Ascending aorta (tissue), 2 donors: ENCODE measurements at places on chromosomes 12 and 14. TPM values are rescaled to one million over a fixed set of nuclear protein-coding genes. Genes with fewer than 3 reads are reported as not detected.

GRCh38 chr14:60184905-60185555 lies 19.8 kb upstream of the DHRS7 start:
- no peak overlapping the region for H3K4me3 ChIP-seq
- H3K27ac ChIP-seq: no peak overlapping the region
- no peaks in the 10 kb centered on the region for H3K27me3 ChIP-seq
- H3K36me3 ChIP-seq: no peaks in the 10 kb centered on the region
- H3K4me1 ChIP-seq: no peaks in the 10 kb centered on the region

DNA sequence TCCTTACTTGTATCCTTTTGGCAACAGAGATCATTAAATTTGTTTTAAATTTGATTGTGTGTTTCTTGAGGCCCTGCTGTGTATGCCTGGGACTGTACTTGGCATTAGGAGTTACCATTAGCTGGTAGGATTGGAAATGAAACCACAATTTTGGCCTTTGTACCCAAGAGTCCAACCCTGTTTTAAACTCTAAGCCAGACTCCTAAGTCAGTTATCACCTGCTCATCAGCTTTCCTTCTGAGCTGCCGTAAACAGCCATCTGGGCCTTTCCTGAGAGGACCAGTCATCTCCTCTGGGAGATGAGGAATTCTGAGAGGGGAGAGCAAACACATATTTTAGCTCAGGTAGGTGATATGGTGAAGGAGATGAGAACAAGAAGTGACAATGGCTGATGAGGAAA lies 74.3 kb upstream of the SRSF5 start:
- no peak overlapping the region for H3K27ac ChIP-seq
- H3K4me1 ChIP-seq: peaks cover 5% of the 10 kb centered on the region

DNA sequence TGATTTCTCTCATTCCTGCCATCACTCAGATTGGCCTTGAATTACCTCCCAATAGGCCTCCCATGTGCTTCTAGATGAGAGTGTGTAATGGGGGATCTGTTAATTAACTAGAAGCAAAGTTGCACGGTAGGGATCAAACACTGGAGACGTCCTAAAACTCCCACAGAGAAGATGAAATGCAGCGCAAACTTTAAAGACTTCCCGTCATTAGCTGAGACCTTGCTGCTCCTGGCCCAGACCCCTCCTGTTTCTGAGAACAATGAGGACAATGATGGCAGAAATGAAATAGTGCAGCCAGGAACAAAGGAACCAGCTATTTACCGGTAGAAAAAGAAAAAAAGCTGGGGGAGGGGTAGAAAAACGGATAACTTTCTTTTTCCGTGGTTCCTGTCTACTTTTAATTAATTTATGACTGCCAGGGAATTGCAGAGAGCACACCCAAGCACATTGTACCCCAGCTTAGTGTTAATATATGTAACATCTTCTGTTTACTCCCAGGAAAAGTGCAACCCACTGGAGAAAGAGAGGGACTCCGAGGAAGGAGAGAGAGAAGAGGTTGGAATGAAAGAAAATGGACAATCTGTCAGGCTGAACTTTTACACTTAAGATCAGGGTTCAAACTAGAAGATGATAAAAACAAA lies 280.7 kb upstream of the SOX5 start:
- no peak overlapping the region for H3K4me3 ChIP-seq
- H3K36me3 ChIP-seq: no peaks in the 10 kb centered on the region
- H3K27me3 ChIP-seq: no peaks in the 10 kb centered on the region
- DNase-seq: no peak

DNA sequence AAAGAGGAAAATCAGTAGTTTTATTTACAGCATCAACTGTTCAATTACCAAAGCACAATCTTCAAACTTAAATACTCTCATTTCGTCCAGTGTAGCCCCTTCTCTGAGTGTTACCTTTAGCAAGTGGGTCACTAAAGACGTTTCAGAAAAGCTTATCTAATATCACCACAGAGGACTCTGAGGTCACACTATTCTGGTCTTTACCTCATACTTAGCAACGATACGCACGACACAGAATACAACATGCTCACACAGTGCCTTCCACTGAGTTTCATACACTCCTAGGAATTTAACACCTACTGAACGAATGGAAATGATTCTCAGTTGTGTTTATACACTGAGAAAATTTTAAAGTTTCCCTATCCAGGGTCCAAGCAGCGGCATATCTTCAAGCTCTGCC lies 2.0 kb downstream of the SYT10 start:
- DNase-seq: no peak
- no peak overlapping the region for H3K27ac ChIP-seq
- H3K27me3 ChIP-seq: no peaks in the 10 kb centered on the region
- no peaks in the 10 kb centered on the region for H3K36me3 ChIP-seq

GRCh38 chr12:57175428-57176138 lies 28.2 kb upstream of the LRP1-AS start:
- peak overlapping the region; percentile 53 for H3K27ac ChIP-seq
- H3K4me1 ChIP-seq: no peaks in the 10 kb centered on the region
- peaks cover 69% of the 10 kb centered on the region for H3K36me3 ChIP-seq
- no peaks in the 10 kb centered on the region for H3K27me3 ChIP-seq

- no peak overlapping the region for H3K4me3 ChIP-seq
- DNase-seq: no peak
- H3K36me3 ChIP-seq: no peaks in the 10 kb centered on the region
- no peaks in the 10 kb centered on the region for H3K27me3 ChIP-seq
Observed at GRCh38 chr12:25615119-25615518, 62.0 kb upstream of the LMNTD1 start.

- H3K27ac ChIP-seq: no peak overlapping the region
- no peaks in the 10 kb centered on the region for H3K4me1 ChIP-seq
- H3K4me3 ChIP-seq: no peak overlapping the region
- DNase-seq: no peak
- no peaks in the 10 kb centered on the region for H3K27me3 ChIP-seq
Observed at GRCh38 chr12:116027551-116027821, 250.0 kb downstream of the MED13L start.

GRCh38 chr14:23881282-23881681 lies 72.3 kb upstream of the DHRS4 start:
- H3K36me3 ChIP-seq: no peaks in the 10 kb centered on the region
- no peak overlapping the region for H3K4me3 ChIP-seq
- H3K4me1 ChIP-seq: no peaks in the 10 kb centered on the region
- no peak overlapping the region for H3K27ac ChIP-seq
- H3K27me3 ChIP-seq: no peaks in the 10 kb centered on the region

DNA sequence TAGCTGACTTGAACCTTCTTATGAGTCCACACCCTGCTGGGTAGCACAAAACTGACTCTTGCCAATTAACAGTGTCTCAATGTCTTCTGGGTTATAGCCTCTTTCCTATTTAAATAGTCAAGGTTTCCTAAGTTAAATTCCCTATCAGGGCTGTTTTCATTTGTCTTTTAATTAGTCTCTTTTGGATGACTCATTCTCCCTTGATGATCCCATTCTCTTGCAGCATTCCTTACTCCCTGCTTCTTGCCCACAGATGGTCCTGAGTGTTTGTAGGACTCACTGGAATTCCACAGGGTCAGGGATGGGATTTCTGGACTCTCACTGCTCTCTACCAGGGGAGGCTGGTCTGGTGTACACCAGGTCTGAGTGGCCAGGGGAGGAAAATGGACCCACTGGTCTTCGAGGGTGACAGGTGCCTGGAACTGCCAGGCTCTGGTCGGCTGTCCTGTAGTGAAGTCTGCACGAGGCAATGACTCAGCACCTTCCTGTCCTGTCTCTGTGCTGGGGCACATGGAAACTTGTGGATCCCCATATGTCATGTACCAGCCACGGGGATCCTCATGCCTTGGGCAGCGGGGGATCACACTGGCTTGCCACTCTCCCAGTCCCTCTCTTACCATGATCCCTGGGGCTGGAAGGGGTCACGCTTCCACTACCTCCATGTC lies 236.5 kb upstream of the PELI2 start:
- H3K36me3 ChIP-seq: no peaks in the 10 kb centered on the region
- H3K4me1 ChIP-seq: no peaks in the 10 kb centered on the region
- H3K27ac ChIP-seq: no peak overlapping the region
- H3K4me3 ChIP-seq: no peak overlapping the region
- DNase-seq: no peak

DNA sequence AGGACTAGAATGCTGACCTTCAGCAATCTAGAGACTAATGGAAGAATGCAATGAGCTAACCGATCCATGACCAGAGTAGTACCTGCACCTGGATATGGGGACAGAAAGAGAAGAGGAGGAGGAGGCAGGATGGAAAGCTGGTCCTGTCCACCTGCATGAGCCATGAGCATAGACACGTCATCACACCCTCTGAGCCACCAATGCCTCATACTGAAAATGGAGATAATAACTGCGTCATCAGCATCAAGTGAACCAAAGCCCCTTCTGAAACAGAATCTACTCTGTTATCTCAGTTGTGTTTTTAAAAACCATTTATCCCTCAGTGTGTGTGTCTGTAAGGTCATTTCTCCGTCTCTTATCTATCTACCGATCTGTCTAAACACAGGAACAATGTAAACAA lies 327.0 kb downstream of the BCL11B start:
- H3K4me1 ChIP-seq: peaks cover 4% of the 10 kb centered on the region
- no peak for DNase-seq
- H3K36me3 ChIP-seq: no peaks in the 10 kb centered on the region
- H3K27me3 ChIP-seq: no peaks in the 10 kb centered on the region

DNA sequence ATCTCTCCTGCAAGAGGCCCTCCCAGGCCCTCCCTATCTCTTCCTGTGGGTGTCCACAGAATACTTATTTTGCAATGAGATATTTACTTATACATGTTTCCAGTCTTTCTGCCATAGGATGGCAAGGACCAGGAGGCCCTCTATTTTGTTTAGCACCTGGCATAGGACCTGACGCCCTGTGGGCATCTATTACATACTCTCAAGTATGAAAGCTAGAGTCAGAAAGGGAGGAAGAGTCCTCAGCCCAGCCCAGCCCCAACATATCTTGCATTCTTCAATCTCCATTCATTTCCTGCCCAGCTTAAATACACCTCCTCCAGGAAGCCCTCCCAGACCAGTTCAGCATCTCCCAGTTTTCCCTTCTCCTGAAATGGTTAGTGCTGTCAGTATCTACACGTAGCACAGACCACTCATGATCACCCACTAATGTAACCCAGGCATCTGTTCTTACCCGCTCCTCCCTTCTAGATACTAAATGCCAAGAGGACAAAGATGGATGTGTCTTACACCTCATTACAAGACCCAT lies 7.4 kb downstream of the FOXN4 start:
- no peaks in the 10 kb centered on the region for H3K4me1 ChIP-seq
- H3K4me3 ChIP-seq: no peak overlapping the region
- no peak overlapping the region for H3K27ac ChIP-seq

DNA sequence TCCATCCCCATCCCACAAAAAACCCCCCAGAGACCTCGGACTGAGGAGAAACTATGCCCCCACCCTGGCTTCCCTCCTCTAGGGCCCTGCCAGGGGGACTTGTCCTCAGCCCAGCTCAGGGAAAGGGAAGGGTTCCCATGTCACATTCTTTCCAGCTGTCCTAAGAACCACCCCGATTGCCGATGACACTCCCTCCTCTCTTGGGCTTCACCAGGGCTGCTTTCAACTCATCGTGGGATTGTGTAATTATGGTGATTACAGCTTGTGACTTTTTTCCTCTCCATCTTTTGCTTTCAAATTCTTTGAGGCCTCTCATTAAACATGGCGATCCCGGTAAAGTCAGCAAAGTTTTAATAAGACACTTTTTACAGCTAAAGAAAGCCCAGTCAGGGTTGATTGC lies 344.0 kb downstream of the DPF3 start:
- DNase-seq: no peak
- H3K4me3 ChIP-seq: no peak overlapping the region
- no peaks in the 10 kb centered on the region for H3K27me3 ChIP-seq
- no peaks in the 10 kb centered on the region for H3K36me3 ChIP-seq
- peaks cover 6% of the 10 kb centered on the region for H3K4me1 ChIP-seq

DNA sequence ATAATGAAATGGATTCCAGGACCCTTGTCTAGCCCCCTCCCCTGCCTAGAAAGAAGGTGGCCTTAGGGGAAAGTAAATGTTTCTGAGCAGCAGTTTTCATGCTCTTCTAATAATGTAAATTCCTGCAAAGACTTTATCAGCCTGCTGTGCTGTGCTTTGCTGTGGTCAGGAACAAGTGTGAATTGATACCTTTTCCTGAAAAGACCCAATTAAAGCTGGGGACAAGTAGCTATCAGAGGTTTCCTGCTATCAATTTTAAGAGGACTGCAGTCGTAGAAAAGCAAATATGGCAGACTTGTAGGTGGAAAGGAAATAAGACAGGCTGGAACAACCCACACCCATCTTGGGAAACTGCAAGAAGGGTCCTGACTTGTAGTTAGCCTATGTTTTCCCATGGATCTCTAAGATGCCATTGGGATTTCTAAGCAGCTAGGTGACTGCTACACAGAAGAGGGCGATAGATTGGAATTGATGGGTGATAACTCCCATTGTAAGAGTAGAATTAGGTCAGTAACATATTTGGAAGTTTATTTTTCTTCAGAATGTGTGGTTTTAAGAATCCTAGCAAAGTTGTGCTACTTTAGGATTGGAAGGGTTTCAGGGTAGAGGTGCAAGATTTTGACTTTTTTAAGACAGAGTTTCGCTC lies 3.1 kb downstream of the DYNLL1 start:
- no peak overlapping the region for H3K27ac ChIP-seq
- H3K4me3 ChIP-seq: no peak overlapping the region
- H3K27me3 ChIP-seq: no peaks in the 10 kb centered on the region
- H3K4me1 ChIP-seq: peaks cover 6% of the 10 kb centered on the region

- peaks cover 6% of the 10 kb centered on the region for H3K4me1 ChIP-seq
- DNase-seq: no peak
- no peaks in the 10 kb centered on the region for H3K36me3 ChIP-seq
- H3K27me3 ChIP-seq: no peaks in the 10 kb centered on the region
- H3K4me3 ChIP-seq: no peak overlapping the region
Observed at GRCh38 chr12:115322275-115322674, 638.3 kb upstream of the TBX3 start.

GRCh38 chr12:2287589-2287988 lies 234.8 kb downstream of the CACNA1C start:
- H3K36me3 ChIP-seq: no peaks in the 10 kb centered on the region
- no peaks in the 10 kb centered on the region for H3K27me3 ChIP-seq
- no peak overlapping the region for H3K4me3 ChIP-seq
- DNase-seq: no peak
- H3K4me1 ChIP-seq: peaks cover 66% of the 10 kb centered on the region

DNA sequence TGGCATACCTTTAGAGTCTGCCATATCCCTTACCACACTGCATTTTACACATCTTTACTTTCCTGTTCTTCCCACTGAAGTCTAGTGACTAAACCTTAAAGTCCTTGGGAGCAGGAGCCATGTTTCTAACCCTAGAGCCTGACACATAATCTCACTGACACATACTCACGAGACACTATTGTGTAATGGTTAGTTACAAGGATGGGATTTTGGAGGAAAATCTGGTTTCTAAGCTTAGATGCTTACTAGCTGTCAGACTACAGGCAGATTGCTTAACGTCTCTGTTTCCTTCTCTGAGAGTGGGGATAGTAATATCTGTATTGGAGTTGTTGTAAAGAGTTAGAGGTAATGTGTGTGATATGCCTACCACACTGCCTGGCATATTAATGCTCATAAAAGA lies 6.2 kb upstream of the DYRK4 start:
- H3K27me3 ChIP-seq: no peaks in the 10 kb centered on the region
- H3K4me3 ChIP-seq: no peak overlapping the region
- H3K4me1 ChIP-seq: no peaks in the 10 kb centered on the region
- H3K27ac ChIP-seq: no peak overlapping the region

- DNase-seq: no peak
- H3K4me3 ChIP-seq: no peak overlapping the region
Observed at GRCh38 chr12:70788774-70789173, 131.8 kb downstream of the PTPRR start.

NTF3 gene
- 58.9 TPM for total RNA-seq

UBR7 gene
- 8.3 TPM for total RNA-seq

PDZRN4 gene
- 1.3 TPM for total RNA-seq

SIX1 gene
- total RNA-seq: 1.1 TPM

TSPAN11 gene
- 5.2 TPM for total RNA-seq

HOXC12 gene
- total RNA-seq: not detected

TBX5 gene
- not detected for total RNA-seq

NKX2-1 gene
- total RNA-seq: not detected

CDCA3 gene
- not detected for total RNA-seq

TAS2R9 gene
- not detected for total RNA-seq

KRT71 gene
- not detected for total RNA-seq

SCN8A gene
- 2.0 TPM for total RNA-seq
